ENCODE measurements at places on chromosomes 12 and 14.

GRCh38 chr14:22268875-22269274 lies 320.1 kb downstream of the DAD1 start:
- peak; percentile 25 for DNase-seq

GRCh38 chr12:101908395-101908794 lies 31.0 kb downstream of the DRAM1 start:
- no peak for DNase-seq

DNA sequence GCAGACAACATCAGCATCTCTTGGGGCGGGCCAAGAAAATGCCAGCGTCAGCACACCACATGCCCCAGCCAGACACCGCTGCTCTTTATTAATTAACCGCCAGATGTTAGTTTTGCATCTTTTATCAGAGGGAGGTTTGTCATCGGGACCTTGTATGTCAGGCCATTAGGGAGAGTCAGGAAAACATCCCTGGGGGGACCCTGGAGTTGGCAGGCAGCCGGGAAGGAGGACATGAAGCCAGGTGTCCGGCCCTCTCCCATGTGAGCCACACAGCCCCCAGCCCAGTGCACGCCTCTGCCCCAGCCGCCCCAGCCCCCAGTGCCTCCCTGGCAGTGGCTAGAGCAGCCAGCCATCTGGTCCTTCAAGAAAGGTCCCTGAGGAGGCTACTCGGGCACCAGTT lies 56.9 kb upstream of the FAM222A start:
- DNase-seq: no peak

GRCh38 chr14:55752580-55753390 lies 172.8 kb downstream of the KTN1 start:
- DNase-seq: peak; percentile 81

- peak; percentile 23 for DNase-seq
Observed at GRCh38 chr12:52515927-52516831, 4.0 kb downstream of the KRT5 start.

DNA sequence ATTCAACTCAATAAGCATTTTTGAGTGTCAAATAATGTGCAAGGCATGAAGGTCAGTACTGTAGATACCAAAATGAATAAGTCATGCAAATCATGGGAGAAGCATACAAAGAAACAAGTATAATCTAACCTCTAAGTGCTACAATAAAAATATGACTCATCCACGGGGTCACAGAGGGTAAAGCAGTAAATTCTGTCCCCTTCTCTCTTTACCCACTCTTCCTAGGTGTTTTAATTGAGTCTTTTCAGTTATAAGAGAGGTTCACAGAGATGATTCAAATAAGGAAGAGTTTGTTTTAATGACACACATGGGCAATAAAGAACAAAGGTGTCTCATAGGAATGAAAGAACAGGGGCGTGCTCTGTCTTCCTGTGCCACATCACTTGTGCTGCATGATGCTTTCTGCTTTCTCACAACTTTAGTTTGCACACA lies 71.5 kb upstream of the DAAM1 start:
- peak; percentile 78 for DNase-seq

GRCh38 chr14:105061428-105062047 lies 3.7 kb downstream of the GPR132 start:
- DNase-seq: no peak
